ENCODE measurements at places on chromosomes 2 and 18.

DNA sequence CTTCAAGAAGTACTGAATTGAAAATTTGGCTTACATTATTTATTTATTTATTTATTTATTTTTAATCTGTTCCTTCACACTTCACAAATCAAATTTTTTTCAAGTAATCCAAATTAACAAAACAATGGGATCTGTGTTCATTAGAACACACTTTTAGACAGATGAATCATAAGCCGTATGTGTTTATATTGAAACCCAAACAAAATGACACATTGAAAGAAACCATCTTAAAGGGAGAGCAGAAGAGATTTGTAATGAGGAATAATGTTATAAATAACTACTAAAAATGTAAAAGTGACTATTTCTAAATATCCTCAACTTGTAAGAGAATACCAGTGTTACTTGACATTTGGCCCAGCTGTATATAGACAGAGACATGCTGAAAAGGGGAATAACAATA lies 991.0 kb upstream of the CHAC2 start:
- no peak for DNase-seq

DNA sequence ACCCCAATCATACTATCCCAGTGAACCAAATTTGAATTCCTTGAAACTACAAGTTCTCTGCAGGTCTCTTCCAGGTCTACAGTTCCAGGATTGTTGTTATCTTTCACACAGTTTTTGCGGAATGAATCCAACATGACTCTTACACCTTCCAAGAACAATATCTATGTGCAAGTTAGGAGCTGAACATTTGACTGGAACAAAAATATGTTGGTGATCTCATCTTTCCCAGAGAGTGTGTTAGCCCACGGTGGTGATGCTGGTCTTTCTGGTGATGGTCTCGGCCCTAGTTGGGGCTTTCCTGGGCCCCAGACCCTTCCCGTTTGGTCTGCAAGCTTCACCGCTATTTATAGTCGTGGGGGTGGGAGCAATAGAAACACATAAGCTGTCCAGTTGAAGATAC lies 173.7 kb downstream of the TPGS2 start:
- DNase-seq, result no peak

DNA sequence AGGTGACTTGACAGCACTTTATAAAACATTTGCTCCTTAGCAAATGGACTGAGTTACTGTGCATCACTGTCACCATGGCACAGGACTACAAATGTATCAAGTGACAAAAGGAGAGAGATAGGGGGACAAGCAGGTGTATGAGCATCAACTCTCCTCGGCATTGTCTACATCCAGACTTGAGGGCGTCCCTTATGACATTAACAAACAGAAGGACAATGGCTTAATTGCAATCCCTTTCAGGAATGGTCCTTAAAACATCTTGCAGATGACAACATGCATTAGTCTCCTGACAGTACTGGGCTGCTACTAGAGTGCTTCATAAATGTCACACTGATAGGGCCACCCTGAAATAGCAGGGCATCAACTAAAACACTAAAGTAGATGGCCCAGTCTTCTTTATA lies 198.8 kb downstream of the PDE1A start:
- DNase-seq, result peak; percentile 98

GRCh38 chr2:163312713-163313112 lies 423.1 kb downstream of the FIGN start:
- no peak for DNase-seq

DNA sequence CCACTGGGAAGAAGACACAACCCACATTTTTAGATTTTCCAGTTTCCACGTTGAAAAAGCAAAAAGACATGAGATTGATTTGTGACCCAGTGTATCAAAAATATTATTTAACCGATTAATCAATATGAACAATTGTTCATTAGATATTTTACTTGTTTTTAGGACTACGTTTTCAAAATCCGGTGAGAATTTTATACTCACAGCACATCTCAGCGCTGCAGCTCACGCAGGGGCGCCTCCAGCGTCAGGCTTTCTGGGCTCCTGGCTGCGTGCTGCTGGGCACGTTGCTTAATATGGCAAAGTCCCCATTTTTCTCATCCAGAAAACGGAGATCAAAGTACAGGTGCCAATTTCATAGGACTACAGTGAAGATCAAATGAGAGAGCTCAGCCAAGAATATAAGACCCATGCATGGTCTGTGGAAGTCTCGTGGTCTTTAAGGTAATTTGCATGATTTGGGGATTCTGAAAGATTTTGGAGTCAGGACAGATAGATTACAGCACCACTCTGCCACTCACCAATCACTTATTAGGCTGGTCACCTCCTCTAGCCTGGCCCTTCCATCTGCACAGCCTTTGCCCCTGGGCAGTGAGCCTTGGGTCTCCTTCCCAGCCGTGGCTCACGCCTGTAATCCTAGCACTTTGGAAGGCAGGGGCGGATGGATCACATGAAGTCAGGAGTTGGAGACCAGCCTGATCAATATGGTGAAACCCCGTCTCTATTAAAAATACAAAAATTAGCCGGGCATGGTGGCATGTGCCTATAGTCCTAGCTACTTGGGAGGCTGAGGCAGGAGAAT lies 36.2 kb downstream of the PTPN18 start:
- DNase-seq, result peak; percentile 72

DNA sequence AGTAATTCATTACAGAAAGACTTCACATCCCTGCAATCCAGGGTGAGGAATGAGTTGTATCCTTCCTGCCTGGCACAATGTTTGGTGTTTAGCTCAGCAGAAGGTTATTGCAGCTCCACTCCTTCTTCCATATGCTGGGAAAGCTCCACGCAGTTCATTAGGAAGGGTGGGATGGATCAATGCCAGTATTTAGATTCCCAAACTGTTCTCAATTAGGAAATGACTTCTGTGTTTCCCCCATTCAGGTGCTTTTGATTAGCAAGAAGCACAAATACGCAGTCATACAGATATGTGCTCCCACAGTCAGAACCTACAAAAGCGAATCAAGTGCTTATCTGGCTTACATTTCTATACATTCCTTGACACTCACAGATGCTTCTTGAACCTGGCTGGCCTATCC lies 340.6 kb downstream of the NYAP2 start:
- no peak for DNase-seq
